ENCODE measurements at places on chromosomes 1 and 21.

GRCh38 chr1:61501971-61502916, 222.7 kb downstream of the TM2D1 start:
- DNase-seq, result no peak

DNA sequence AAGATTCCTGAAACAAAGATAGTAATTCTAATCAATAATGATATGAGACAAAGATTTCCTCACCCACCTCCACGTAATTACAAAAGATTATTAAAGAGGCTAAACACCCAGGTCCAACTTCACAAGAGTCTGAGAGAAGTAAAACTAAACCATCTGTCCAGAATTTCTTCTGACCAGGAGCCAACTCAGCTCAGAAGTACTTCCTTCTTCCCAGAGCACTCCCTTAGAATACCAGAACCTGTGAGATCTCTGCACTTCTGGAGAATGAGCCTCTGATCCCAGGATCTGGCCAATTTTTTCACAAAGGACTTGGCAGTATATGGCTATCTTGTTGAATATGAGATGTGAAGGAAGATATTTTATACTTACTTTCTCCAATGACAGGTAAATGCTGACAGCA, 120.6 kb upstream of the PALMD start:
- no peak for DNase-seq

- DNase-seq, result no peak
Measured at GRCh38 chr21:32132881-32133280, 146.0 kb downstream of the MIS18A start.

- DNase-seq, result no peak
Measured at GRCh38 chr1:245751726-245752470, 597.1 kb downstream of the KIF26B start.

DNA sequence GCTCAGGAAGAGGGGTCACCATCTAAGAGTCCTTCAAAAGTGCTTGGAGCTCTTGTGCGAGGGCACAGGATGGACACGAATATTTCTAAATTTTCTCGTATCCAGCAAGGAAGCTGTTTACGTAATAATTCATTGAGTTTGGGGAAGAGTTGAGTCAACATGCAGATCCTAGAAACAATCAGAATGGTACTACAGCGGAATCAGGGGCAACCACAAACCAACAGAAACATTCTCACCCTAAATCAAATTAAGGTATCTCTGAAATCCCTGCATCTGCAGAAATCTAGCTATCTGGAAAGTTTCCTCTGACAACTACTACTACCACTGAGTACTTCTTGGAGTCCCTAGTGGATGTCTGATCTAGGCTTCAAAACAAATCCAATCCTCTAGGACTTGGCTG, 352.4 kb downstream of the LTN1 start:
- no peak for DNase-seq

DNA sequence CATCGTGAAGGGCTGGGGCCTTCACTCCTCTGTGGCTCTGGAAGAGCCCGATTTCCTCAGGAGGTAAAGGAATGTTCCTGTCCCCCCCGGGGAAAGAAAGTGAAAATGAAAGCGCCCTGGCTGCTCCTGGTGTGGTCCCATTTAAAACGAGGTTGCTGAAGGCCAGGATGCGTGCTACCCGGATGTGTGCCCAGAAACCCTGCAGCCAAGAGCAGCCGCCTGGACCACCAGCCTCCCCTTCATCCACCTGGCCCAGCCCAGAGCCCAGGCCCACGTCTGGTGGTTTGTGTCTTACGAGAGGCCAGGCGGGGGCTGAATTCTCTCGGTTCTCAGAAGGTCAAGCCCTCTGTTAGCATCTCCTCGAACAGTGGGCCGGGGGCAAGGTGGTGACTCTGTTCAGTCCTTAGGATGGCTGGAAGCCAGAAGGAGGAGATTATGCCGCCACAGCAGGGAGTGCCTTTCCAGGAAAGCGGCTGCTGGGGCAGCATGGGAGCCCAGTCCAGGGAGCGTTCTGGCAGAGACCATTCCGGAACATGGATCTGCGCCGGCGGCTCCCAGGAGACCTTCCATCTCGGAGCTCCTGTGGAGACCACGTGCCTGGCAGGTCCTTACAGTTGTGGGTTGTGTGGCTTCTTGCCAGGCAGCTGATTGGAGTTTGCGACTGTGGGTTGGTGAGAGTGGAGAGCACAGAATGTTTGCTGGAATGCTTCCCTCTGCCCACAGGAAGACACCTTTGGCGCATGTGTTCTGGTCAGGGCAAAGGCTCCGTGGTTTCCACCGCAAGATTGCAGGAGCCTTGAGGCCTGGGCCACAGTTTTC, 1.4 kb downstream of the GUK1 start:
- DNase-seq, result peak; percentile 64

GRCh38 chr1:180571832-180572636, 13.3 kb downstream of the OVAAL start:
- DNase-seq, result peak; percentile 61
